ENCODE measurements at places on chromosomes 3 and 15. TPM values are rescaled to one million over a fixed set of nuclear protein-coding genes. Genes with fewer than 3 reads are reported as not detected.

The CCDC9B gene
- 2.2 TPM for total RNA-seq

DNA sequence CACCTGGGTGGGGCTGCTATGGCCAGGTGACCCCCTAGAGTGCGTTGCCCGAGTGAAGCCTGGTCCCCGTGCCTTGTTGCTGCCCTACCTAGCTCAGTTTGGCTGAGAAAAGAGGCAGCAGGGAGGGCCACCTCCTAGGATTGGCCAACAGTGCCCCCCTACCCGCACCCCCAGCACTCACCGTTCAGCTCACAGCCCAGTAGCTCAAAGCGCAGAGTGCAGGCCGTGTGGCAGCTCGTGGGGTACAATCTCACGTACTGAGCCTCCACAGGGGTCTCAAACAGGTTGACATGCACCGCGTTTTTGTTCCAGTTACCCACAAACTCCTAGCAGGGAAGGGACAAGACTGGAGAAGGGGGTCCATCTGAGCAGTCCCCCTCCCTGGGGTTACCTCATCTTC is 7.6 kb downstream of the MFGE8 start:
- H3K4me3 ChIP-seq, result no peak overlapping the region
- no peak for DNase-seq
- peaks cover 40% of the 10 kb centered on the region for H3K4me1 ChIP-seq
- no peak overlapping the region for H3K27ac ChIP-seq
- no peaks in the 10 kb centered on the region for H3K27me3 ChIP-seq

DNA sequence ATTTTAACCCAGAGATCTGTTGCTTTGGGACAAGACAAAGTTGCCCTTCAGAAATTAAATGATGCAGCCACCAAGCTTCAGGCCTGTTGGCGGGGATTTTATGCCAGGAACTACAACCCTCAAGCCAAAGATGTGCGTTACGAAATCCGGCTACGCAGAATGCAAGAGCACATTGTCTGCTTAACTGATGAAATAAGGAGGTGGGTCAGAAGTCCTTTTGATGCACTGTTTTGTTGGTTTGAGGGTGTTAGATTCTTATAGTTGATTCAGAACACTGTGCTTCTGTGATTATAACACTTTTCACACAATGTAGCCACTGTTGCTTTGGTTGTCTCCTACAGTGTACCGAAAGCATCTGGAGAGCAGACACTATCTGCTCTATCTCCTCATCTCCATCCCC is 20.8 kb upstream of the NXPE3 start:
- no peaks in the 10 kb centered on the region for H3K27me3 ChIP-seq
- no peak overlapping the region for H3K27ac ChIP-seq
- H3K4me3 ChIP-seq, result no peak overlapping the region
- H3K36me3 ChIP-seq, result peaks cover 54% of the 10 kb centered on the region
- peaks cover 8% of the 10 kb centered on the region for H3K4me1 ChIP-seq

DNA sequence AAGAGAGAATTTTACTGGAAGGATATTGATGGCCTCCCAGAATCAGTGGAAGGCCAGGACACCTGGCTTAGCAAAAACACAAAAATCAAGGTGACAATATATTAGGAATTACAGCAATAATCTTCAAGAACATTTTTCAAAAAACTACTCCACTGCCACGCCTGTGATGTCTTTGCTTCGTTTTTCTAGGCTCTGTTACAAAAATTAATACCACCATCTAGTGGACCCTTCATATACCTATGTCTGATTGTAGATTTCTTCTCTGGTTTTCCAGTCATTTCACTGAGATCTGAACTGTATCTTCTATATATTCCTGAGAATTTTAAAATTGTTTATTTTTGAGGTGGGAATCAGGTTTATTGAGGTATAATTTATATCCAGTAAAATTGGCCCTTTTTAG is 5.6 kb upstream of the SLC33A1 start:
- no peaks in the 10 kb centered on the region for H3K27me3 ChIP-seq
- no peak overlapping the region for H3K4me3 ChIP-seq
- H3K27ac ChIP-seq, result no peak overlapping the region
- no peak for DNase-seq
- no peaks in the 10 kb centered on the region for H3K36me3 ChIP-seq

DNA sequence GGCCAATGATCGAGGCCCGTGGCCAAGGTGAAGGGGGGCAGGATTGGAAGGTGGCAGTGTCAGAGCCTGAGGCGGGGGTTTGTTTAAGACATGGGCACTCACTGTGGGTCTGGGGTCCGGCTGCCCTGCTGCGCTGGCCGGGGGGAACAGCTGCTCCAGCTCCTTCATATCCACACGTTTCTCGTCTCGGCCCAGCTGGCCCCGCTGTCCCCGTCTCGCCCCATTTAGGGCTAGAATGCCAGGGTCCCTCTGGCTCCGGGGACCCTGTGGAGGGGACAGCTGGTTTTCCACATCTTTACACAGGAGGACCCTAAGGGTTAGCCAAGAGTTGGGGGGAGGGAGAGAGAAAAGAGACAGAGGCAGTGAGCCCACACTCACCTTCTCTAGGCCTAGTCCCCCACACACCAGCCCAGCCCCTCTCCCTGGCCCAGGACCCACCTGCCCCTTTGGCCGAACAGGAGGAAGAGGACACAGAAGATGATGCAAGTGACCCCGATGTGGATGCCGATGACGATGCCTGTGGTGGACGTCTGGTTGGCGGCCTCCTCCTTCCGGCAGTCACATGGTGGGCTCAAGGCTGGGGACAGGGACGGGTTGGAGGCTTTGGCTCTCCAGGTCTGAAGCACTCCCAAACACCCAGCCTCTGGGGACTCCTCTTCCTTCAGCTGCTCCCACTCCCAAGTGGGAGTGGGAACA is 25.0 kb downstream of the RNU5B-1 start:
- no peak for DNase-seq
- peaks cover 2% of the 10 kb centered on the region for H3K27me3 ChIP-seq
- no peaks in the 10 kb centered on the region for H3K36me3 ChIP-seq

GRCh38 chr3:161069511-161070251 is 35.5 kb downstream of the B3GALNT1 start:
- H3K4me3 ChIP-seq, result no peak overlapping the region
- no peaks in the 10 kb centered on the region for H3K27me3 ChIP-seq
- no peak overlapping the region for H3K27ac ChIP-seq
- no peaks in the 10 kb centered on the region for H3K36me3 ChIP-seq
- DNase-seq, result no peak
